ENCODE measurements at places on chromosomes 7 and 10.

- no peak for DNase-seq
Observed at GRCh38 chr10:27230022-27230421, 10.6 kb downstream of the ACBD5 start.

DNA sequence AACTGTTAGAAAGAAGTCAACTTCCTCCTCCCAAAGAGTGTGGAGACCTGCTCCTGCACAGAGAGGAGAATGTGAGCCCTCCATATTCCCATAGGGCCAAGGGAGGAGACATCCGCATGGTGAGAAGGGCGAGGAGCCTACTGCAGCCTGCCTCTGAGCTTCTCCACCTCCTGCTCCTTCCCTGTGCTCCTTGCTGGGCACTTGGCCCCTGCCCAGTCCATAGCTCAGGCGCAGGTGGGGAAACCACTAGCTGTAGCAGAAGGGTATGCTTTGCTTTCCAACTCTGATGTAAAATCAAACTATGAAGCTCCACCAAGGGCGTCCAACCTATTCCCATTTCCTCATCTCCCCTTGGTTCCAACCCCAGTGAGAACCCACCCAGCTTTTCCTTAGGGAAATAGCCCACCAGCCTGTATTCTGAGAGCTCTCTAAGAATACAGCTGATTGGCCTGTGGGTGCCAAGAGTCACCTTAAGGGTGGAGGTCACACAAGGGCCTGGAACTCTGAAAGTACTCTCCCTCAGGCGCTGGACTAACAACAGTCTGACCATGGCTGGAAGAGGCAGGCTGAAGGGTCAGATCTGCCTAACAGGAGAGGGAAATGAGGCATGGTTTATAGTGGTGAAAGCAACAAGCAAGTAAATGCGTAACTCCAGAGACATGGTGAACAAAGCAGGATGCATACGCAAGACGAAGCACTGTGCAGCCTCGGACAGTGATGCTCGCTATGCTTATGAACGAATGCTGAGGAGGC is 13.9 kb downstream of the ZNF488 start:
- DNase-seq = no peak

DNA sequence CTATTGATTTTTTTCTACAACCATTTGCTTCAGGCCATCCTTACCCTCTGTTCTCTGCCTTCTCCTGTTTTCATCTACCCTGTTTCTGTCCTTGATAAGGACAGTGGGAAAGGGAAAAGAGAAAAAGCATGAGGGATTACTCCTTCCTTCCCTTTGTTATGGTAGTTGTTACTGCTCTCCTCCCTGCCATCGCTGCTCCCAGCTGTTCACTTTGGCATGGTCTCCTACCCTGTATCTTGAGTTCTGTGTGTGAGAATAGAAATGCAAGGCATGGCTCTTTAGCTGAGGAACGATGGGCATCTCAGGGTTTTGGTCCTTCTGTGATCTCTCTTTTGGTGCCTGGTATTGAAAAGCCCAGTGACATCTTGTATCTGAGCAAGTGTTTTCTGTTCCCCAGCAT is 6.4 kb downstream of the CCSER2 start:
- no peak for DNase-seq

DNA sequence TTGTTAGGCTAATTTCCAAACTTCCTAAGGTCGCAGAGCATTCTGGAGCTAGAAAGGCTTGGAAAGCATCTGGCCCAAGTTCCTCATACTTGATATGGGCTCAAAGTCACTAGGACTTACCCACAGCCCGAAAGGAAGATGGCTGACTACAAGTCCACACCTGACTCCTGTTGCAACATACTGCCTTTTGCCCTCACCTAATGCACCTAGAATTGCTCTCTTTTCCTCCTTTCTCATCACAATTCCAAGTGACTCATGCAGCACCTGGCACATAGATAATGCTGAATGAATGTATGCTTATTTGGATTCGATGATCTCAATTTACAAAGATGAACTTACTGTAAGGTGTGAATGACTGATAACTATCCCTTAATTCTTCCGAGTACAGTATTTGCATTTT is 131.5 kb downstream of the SORBS1 start:
- DNase-seq = no peak

Data from activated CD4-positive, alpha-beta T cell treated with anti-CD3 and anti-CD28 coated beads, Interleukin-2, amount 50 U/mL, for 1 hour (primary cell).